ENCODE measurements at places on chromosomes 2 and 18.

- DNase-seq: no peak
Measured at GRCh38 chr2:85724731-85725181, 29.0 kb upstream of the ATOH8 start.

GRCh38 chr18:28075501-28075900 lies 101.4 kb downstream of the CDH2 start:
- DNase-seq: no peak

DNA sequence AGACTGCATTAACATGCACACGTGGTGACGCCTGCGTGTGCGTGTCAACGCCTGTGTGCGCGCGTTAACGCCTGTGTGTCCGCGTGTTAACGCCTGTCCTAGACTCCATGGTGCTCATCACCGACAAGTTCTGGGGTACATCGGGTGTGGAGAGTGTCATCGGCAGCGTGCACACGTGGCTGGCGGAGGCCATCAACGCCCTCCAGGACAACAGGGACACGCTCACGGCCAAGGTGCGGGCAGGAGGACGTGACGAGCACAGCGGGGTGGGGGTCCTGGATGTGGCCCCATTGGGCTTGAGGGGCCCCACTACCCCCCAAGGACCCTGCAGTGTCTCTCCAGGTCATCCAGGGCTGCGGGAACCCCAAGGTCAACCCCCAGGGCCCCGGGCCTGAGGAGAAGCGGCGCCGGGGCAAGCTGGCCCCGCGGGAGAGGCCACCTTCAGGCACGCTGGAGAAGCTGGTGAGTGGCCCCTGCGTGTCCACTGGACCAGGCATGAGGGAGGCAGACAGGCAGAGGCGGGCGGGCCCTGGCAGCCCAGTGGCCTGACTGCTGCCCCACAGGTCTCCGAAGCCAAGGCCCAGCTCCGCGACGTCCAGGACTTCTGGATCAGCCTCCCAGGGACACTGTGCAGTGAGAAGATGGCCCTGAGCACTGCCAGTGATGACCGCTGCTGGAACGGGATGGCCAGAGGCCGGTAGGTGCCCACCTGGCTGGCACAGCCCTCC lies 29.2 kb downstream of the GPC1 start:
- DNase-seq: no peak

- DNase-seq: no peak
Measured at GRCh38 chr2:62292190-62292589, 96.3 kb downstream of the B3GNT2 start.

GRCh38 chr18:43917520-43917919 lies 640.2 kb upstream of the SYT4 start:
- DNase-seq: no peak

GRCh38 chr18:77141401-77142118 lies 9.0 kb upstream of the MBP start:
- no peak for DNase-seq
